ENCODE measurements at places on chromosomes 2 and 18.

DNA sequence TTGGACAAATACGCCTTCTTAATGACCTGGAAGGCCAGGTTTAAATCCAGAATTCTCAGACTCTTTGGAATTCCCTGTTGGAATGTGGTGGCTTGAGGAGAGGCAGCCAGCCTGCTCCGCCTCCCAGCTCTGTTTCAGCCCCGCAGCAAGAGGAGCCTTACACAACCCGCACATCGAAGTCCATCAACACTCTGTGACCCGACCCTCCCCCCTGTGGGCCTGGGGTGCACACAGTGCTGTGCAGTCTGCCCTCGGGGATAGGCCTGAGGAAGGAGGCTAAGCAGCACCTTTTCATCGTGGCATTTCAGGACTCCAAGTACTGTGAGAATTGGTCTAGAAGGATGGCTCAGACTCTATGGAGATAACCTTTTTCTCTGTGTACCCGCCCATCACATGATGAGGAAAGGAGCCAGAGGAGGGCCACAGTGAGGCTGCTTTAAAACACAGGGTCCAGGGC lies 73.7 kb downstream of the GREB1L start:
- DNase-seq = no peak

DNA sequence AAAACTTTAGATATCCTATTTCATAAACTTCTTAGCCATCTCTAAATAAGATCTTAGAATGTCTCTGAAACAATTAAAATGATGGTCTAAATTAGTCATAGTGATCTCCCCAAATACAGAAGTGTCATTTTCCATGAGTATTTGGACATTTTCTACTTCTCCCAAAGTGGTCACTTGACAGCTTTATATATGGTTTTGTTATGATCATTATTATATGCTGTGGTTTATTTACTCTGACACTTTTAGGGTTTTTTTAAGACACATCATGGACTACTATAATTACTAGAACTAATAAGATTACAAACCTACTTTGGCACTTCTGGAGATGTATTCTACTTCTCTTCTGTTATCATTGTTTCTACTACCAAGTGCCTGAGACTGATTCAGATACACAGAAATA lies 47.1 kb downstream of the SLC25A12 start:
- no peak for DNase-seq

DNA sequence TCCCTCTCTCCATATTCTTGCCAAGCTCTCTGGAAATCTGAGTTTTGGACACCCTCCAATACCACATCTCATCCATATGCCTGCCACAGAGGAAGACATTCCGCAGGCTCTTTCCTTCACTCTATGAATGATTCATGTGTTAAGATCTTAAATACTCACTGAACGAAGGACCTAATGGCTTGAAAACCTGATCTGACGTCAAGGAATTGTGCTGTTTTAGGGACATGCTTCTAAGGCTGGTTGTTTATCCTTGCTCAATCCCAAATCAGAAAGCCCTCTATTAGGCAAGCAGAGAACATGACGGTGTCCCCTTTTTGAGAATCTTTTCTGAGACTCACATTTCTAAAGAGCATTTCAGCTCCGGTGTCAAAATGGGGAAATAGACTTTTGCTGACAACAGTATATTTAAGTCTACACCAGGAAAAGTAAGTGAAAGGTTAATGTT lies 83.7 kb upstream of the GALNT5 start:
- no peak for DNase-seq

DNA sequence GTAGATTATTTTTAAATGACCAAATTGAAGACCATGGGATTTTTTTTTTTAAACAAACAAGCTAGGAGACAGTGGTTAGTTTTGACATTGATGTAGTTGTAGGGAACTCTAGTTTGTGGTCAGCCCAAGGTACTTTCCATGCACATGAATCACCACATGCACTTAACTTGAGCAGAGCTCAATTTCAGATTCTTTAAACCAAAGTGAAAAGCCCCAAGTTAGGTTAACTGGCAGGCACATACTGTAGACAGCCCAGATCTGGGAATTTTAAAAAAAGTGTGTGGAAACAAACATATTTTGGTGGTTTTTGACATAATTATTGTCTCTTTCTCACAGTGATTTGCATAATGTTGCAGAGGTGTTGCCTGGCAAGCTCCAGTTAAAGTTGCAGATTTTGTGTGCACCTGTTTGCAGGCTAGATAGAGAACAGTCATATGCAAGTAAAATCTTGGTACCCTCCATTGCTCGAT lies 88.4 kb downstream of the BCL2L11 start:
- DNase-seq = no peak

DNA sequence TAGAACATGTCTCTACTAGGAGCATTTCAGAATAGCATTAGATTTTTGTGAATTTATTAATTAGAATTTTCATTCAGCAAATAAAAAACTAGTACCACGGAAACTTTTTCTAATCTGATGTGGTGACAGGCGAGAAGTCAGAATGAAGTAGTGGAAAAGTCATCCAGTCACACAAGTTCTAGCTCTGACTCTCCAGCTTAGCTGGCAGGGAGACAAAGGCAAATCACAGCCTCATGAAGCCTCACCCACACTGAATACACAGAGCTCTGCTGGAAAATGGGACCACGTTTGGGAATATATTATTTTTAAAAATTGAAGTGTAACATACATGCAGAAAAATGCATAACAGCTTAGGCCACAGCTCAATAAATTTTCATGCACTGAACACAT lies 86.1 kb downstream of the L3MBTL4 start:
- no peak for DNase-seq
